NCI-H526 (cell line): ENCODE measurements at places on chromosomes 12 and 14.

DNA sequence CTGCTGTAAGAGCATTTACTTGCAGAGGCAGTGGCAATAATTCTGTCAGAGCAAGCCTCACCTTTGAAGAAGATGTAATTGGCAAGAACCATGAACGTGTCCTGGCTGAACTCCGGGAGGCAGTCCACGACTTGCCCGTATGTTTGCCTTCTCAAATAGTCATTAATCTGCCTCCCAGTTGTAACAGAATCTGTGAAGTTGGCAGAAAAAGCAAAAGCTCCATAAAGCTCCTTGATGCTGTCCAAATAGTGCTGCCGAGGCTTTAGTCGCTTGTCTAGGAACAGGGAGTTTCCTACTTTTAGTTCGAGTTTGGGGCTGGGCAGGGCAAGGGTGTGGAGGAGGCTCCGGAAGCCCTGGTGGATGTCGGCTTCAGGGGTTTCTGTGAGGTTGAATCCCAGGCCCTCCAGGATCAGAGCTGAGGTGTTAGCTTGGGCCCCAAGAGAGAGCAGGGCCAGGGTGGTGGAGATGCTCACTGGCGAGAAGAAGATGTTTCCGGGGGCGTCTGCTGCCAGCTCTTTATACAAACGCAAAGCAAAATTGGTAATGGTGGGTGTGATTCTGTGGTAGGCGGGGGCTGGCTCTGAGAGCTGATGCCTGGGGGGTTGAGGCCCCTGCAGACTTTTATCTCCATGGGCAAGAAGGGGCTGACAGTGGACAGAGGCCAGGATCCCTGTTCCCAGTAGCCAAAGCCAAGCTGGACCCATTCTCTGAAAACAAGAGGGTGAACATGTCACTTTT, 4.4 kb downstream of the SERPINA11 start:
- no peak for DNase-seq

DNA sequence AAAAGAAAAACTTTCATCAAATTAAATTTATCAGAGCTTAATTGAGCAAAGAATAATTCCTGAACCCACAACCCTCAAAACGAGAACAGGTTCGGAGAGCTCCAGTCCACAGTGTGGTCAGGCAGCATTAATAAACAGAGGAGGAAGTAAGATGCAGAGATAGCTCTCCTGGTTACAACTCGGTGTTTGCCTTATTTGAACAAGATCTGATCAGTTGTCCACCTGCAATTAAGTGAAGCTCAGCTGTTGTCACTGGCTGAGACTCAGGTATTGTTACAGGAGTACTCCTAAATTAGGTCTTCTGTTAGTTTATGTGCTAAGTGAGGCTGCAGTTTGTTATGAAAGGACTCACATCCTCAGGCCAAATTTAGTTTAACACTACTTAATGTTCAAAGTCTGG, 451.4 kb upstream of the PDE3A start:
- no peak for DNase-seq

DNA sequence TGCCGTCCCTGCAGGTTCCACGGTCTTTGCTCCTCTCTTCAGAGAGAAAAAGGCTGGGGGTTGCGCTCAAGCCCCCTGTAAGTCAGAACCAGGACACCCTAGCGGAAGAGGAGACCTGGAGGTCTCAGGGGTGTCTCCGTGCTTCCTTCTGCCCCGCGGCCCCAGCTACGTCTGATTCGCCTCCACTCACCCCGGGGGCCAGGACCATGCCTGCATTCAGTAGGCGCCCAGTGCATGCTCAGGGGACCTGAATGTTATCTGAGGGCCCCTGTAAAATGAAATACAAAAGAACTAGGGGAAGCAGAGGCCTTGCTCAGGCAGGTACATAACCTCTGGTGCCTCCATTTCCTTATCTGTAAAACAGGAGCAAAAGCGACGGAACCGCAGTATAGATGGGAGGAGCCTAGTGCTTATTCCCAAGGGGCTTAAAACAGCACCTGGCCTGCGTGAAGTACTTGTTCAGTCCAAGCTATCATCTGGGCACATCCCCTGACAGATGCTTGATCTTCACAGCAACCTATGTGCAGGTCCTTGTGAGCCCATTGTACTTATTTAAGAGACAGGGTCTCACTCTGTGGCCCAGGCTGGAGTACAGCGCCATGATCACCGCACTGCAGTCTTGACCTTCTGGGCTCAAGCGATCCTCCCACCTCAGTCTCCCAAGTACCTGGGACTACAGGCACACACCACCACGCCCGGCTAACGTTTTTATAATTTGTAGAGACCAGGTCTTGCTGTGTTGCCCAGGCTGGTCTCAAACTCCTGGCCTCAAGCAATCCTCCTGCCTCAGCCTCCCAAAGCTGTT, 110.3 kb upstream of the NCOR2 start:
- DNase-seq: no peak

DNA sequence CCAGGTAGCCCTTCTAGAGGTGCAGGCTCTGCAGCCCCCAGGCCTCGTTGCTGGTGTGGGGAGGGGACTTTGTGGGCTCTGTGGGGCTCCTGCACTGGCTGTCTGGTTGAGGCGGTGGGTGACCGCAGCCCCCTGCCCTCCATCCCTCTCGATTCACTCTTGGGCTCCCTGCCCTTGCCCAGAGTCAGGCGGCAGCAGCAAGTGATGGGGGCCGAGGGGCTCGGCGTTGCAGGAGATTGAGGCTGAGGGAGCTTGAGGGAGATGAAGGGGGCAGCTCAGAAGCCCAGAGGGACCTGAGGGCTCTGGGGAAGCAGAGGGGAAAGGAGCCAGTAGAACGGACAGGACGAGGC, 9.5 kb upstream of the LRTM2 start:
- no peak for DNase-seq

GRCh38 chr12:122182887-122183587, at the start of gene LRRC43:
TSS of gene LRRC43 (plus strand) at chr12:122183123. CDS start at chr12:122183145, 22 bp downstream.
- peak; percentile 93 for DNase-seq

DNA sequence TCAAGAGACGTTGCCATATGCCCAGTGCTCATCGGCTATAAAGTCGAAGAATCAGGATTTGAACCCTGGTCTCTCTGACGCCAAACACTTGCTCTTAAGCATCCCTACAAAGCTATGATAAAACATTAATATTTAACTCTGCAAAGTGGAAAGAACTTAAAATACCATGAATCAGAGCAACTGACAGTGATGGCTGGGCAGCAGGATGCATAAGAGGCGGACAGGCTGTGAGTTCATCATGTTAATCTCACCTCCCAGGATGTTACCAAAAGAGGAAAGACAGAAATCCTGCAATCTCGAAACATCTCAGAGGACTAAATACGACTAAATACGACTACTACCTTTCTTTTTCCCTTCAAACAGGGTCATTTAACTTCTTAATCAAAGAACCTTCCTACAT, 5.8 kb downstream of the DICER1 start:
- no peak for DNase-seq

- peak; percentile 67 for DNase-seq
Measured at GRCh38 chr12:22529281-22530060, 14.9 kb downstream of the C2CD5 start.

- DNase-seq: no peak
Measured at GRCh38 chr12:65876898-65877721, 52.8 kb downstream of the HMGA2 start.

- no peak for DNase-seq
Measured at GRCh38 chr12:115424003-115424402, 740.0 kb upstream of the TBX3 start.

- no peak for DNase-seq
Measured at GRCh38 chr12:82968631-82969367, 282.1 kb downstream of the TMTC2 start.

DNA sequence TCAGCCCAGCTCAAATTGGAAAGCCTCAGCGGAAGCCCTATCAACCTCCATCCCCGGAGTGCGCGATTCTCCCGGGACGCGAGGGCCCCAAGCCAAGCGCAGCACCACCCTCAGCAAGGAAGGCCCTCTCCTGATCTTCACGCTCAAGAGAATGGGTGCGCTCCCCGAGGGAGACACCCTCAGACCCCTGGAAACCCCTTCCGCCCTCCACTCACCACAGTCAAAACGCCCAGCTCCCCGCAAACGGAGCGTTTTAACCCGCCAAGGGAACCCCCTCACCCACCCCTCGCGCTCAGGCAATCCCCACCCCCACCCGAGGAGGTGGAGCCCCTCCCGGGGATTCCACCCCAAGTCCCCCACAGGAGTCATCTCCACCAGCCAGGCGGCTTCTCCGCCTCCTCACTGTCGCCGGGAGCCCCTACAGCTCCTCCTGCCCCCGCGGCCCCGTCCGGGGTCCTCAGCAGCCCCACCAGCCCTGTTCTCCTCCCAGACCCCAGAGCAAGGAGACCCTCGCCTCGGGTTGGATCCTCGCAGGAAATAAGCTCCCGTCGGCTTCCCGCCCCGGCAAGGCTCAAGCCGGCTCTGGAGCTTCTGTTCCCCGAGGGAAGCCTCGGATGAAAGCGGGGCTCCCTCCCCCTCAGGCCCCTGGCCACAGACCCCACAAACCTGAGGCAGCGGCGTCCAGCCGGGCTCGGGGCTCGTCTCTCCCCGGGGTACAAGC, 507 bp downstream of the BAZ2A start:
- DNase-seq: peak; percentile 35

- peak; percentile 26 for DNase-seq
Measured at GRCh38 chr12:52391618-52392002, 6.2 kb upstream of the KRT84 start.

DNA sequence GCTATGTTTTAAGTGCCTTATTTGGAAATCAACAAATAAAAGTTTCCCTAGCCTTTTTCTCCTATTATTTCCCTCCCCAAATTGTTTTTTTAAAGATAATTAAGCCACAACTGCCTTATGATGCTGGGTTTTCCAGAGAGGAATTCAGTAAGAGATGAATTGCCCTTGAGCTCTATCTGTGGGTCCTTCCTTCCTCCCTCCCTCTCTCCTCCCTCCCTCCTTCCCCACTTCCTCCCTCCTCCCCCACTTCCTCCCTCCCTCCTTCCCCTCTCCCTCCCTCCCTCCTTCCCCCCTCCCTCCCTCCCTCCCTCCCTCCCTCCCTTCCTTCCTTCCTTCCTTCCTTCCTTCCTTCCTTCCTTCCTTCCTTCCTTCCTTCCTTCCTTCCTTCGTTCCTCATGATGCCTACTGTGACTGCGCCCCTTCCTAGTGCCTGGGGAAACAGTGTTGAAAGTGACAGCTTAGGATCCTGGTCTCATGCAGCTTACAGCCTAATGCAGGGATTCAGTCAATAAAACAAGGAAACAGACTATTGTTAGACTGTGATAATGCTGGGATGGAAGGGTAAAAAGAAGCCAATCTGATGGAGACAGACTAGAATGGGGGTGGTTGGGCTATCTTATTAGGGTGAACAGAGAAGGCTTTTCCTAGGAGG, 1417.1 kb downstream of the AACS start:
- DNase-seq: no peak

DNA sequence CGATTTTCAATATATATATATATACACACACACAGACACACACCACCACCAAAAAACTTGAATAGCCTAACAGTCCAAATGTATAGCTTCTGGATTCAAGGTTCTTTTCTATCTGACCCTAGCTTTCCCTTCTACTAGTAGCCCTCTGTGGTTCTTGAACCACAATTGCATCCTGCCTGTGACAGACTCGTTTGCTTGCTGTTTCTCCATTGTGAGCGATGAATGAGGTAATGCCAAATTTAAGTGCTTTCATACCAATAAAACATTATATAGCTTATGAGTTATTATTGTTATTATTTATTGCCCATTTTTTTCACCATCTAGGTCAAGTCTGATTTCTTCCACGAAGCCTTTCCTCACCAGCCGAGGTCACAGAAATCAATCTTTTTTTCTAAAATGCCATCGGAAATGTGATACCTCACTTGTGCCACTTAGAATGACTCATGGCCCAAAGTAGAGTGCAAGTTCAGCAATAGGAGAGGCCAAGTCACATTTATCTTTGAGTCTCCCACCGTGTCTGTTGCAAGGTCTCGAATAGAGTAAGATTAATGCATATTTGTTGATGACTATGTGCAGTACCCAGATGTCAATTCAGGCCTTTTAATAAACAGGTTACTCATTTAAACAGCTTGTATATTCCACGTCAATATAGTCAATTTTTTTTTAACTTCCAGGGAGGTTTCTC, 1015.8 kb upstream of the SEL1L start:
- DNase-seq: no peak

- DNase-seq: no peak
Measured at GRCh38 chr12:82883394-82884355, 197.0 kb downstream of the TMTC2 start.
